Gastroesophageal sphincter (tissue), 4 donors: ENCODE measurements at places on chromosomes 5 and 9.
A peak's percentile ranks its signal among the peaks of the same experiment; 100 is the strongest.

GRCh38 chr9:88745276-88746001 is 210.5 kb downstream of the NXNL2 start:
- ATAC-seq, result peak; percentile 25

GRCh38 chr9:27125030-27125429 is 16.0 kb downstream of the TEK start:
- ATAC-seq, result peak; percentile 91

DNA sequence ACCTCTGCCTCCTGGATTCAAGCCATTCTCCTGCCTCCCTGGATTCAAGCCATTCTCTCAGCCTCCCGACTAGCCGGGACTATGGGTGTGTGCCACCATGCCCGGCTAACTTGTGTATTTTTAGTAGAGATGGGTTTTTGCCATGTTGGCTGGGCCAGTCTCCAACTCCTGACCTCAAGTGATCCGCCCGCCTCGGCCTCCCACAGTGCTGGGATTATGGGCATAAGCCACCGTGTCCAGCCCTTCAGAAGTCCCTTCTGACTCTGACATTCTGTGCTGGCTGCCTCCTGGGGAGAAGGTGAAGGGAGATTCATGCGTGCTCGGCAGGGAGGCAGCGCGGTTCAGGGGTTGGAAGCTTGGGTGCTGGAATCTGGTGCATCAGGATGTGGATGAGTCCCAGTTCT is 28.8 kb downstream of the PRRX2 start:
- no peak for ATAC-seq

DNA sequence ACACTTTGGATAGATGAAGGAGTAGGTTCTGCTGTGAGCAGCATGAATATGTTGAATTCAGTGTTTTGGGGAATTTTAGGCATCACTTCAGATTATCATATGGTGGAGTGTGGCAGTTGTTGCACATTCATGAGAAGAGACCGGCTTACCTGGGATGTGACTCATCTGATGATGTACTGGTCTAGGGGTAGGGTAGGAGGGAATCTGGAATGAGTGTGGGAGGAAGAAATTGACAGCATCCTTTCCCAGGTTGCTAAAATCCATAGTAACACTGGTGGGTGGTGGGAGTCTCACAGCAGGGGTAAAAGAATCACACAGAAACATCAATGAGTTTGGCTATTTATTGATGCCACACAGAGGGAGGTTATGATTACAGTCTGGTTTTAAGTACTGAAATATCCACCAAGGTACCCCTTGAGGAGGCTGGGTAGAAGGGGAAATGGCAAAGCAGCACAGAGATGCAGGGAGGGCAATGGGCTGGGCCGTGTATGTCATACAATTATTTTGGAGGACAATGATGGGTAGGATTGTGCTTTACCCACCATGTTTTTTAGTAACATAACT is 82.5 kb downstream of the TARS1 start:
- ATAC-seq, result no peak

DNA sequence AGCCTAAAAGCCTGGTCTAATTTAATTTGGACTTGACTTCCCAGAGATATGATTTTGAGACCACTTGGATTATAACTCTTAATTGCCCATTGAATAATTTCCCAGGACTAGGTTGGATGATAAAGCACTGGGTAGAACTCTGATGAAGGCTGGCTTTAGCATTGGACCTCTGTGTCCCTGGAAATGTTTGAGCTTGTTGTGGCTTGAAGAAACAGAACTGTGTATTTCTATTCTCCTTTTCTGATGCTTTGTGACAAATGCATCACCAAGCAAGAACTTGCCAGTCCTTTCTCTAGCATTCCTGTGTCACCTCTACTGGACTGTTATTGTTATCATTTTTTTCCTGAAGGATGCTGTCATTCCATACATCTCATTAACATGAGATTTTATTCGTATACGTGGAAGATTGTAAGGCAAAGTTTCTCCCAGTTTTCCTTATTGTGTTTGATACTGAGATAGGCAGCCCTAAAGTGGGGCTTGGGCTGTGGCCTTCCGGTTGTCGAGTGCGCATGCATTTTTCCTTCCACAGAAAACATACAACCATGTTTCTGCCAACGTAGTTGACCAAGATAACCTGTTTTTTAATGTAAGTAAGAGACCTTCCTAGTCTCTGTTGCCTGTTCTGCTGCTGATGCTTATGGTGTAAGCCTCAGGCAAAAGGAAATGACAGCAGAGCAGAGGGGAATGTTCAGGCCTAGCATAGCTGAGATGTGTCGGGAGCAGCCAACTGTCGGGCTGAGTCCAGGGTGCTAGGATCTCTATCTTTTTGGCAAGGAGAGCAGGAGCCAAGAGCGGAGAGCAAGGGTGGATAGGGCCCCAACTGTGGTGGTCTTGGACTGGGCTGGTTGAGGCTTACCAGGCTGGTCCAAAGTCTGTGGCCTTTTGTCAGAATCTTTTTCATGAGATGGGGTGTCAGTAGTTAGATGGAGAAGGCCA is 2.3 kb downstream of the NTRK2 start:
- no peak for ATAC-seq
